AG04450 (cell line): ENCODE measurements at places on chromosomes 1 and 21.

DNA sequence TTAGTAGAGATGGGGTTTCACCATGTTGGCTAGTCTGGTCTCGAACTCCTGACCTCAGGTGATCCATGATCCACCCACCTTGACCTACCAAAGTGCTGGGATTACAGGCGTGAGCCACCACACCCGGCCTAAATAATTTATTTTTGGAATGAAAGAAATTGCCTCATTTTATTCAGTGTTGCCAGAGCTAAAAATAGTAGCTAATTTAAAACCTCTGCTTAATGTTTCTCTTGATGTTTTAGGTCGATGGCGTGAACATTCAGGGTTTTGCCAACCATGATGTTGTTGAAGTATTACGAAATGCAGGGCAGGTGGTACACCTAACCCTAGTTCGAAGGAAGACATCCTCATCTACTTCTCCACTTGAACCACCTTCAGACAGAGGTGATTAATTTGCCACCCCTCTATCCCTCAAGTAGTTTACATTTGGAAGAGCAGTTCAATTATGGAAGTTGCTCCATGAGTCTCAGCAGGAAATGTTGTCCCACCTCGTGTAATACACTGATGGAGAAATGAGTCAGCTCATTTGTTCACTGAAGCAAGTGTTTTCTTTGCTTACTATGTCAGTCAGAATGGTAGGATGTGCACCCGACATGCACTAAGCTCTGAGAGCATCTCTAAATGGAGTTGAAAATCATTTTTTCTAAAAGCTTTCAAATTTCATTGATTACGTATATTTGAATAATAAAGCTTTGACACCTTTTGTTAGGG is 54.9 kb downstream of the PATJ start:
- DNase-seq = no peak

DNA sequence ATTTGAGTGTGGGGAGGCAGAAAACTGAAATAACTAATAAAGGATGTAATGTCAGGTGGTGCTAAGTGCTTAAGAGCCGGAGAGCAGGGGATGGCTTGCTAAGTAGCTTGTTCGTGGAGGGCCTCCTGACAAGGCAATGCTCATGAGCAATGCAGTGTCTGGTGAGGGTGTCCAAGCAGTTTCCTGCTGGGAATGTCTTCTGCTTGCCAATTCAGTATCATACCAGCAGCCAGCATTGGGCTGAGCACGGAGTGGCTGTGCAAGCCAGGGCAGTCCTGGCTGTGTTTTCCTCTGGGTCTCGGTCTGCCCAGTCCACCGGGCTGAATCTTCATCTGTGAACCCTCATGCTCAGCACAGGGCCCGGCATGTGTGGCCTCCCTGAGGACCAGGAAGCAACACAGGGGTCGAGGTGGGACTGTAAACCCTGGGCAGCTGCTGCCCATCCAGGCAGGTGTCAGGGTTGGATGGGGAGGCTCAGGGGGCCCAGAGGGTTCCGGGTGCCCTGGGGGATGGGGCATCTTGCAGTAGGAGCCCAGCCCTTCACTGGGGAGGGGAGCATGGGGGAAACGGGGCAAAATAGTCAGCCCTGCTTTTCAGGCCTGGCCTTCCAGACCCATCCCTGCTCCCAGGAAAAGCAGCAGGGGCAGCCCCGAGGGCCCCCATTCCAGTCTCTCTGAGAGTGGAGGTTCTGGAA is 27.5 kb downstream of the EDN2 start:
- DNase-seq = no peak

- DNase-seq = no peak
Observed at GRCh38 chr1:17392199-17392740, 20.3 kb downstream of the PADI6 start.

DNA sequence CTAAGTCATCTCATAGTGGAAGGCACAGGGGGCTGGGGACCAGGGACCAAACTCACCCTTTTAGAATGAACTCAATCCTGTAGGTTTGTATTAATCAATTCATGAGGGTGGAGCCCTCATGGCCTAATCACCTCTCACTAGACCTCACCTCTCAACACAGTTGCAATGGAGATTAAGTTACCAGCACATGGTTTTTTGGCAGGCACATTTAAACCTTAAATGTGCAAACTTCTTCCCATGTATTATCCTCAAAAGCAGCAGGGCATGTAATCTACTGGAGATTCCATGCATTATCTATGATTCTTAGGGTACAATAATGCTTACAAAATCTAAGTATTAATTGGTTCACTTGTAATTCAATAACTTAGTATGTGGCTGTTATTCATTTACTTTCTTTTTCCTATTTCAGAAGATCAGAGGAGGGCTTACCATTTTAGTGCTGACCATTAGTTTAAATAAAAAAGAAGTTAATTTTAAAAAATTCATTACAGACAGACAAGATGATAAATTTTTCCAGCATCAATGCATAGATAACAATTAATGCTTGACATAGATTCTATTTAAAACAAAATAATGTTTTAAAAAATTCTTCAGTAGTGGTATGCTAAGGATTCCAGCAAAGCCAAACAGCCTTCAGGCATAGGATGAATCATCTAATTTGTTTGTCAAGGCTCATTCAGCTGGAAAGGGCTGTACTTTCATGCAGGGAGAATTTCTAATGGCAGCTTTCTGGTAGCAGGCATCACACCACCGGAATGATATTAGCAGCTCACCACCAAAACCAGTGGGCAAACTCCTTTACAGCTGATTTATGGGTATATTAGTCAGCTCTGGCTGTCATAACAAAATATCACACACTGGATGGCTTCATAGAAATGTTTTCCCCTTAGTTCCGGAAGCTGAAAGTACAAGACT is 124.6 kb upstream of the ZNF648 start:
- no peak for DNase-seq

- no peak for DNase-seq
Observed at GRCh38 chr1:85582687-85583591, 2.4 kb downstream of the CCN1 start.

DNA sequence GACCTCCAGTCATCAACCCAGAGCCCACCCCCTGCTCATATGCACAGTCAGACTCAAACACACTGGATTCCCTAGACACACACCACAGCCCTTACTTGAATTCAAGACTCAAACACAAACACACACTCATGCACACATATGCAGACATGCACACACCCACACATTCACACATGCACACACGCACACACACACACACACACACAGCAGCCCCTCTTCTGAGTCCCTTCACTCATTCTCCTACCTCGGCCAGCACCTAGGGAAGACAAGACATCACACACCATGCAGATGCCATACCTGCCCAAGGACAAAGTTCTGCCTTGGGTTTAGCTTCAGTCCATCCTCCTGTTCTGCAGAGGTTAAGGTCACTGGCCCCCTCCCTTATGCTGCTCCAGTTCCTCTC is 1.6 kb upstream of the HCRTR1 start:
- DNase-seq = no peak

GRCh38 chr1:159339536-159339935 is 37.4 kb downstream of the FCER1A start:
- DNase-seq = no peak

DNA sequence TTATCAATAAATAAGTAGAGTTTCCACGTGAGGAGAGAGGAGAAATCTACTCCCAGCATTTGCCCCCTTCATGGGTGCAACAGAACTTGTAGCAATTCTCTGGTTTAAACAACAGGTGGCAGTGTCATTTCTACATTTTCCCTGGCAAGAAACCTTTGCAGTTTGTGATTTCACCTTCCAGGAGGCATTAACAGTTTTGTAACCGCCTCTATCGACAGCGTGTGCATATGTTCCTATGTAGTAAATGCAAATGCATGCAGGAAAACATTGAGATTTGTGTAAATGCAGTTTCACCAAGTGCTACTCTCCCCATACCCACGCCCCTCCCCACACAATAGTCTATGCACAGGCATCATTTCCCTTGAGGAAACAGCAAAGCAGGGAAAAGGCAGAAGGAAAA is 494.7 kb downstream of the SMYD3 start:
- DNase-seq = no peak

DNA sequence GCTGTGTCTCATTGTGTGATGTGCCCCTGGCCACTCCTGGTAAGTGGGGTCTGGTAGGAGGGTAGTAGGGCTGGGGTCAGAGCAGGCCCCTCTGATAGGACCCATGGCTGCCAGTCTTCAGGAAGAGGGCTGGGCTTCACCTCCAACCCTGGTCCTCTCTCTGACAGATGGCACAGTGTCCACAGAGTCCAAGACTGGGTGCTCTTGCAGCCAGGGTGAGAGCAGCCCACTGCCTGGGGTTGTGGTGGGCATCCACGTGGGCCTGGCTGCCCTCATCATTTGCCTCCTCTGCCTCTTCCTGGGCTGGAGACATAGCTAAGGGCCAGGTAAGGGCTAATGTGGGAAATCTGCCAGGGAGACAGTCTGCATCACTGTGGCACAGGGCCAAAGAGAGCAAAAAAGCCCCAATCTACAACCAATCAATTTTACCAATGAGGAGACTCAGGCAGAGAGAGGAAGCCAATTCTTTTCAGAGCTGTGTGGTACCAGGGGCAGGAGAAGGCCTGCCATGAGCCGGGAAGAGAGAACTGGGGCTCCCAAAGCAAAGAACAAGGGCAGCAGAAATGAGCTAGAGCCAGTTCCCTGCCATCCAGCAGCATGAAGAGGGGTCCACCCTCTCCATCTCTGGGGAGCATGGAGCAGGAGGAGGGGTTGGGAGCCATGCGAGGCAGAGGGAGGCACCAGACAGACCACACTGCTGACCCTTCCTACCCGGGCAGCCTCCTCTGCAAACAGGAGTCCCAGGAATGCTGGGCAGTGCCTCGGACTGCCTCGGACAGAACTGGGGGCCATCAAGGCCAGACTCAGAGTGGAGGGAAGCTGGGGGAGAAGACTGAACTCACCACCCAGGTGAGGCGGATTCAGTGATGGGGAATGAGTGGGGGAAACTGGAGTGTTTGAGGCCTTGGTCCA is 26.8 kb downstream of the SLC27A3 start:
- no peak for DNase-seq

DNA sequence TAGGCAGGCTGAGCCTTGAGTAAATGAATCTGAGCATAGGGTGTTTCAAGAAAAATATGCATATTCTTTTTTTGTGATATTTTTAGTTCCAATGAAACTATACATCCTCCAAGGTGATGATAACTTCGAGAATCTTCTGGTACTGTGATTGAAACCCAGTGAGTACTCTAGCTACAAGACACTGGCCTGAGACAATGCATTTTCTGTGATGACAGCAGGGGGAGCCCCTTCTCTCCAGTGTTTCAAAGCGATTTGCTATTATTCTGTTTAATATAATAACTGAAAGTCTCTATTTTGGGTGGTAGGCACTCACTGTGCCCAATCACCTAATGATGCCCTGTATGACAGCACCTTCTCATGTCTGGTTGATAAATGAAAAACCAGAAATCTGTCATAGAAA is 12.1 kb downstream of the IRF2BP2 start:
- no peak for DNase-seq

DNA sequence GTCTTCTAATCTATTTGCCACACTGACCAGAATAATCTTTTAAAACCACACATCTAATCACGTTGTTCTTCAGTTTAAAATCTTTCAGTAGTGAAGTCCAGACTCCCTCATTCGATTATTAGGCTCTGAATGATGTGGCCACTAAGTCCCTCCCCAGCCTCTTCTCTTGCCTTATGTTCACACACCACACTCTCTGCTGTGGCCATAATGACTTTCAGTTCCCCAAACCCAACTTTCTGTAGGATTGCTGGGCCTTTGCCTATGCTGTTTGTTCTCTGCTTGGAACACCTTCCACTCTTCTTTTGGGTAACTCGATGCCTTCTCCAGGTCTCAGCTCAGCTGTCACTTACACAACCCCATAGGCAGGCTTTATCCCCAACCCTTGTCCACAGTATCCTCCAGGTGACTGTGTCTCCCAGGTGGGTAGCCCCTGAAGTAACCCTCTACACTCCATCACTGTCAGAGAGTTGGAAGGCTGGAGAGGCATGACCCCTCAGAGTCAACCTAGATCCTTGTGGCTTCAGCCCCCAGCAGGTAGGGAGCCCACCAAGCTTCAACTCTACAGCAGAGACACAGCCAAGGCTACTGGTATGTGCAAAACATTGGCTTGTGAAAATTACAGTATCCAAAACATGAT is 8.4 kb upstream of the SLC37A1 start:
- DNase-seq = no peak

DNA sequence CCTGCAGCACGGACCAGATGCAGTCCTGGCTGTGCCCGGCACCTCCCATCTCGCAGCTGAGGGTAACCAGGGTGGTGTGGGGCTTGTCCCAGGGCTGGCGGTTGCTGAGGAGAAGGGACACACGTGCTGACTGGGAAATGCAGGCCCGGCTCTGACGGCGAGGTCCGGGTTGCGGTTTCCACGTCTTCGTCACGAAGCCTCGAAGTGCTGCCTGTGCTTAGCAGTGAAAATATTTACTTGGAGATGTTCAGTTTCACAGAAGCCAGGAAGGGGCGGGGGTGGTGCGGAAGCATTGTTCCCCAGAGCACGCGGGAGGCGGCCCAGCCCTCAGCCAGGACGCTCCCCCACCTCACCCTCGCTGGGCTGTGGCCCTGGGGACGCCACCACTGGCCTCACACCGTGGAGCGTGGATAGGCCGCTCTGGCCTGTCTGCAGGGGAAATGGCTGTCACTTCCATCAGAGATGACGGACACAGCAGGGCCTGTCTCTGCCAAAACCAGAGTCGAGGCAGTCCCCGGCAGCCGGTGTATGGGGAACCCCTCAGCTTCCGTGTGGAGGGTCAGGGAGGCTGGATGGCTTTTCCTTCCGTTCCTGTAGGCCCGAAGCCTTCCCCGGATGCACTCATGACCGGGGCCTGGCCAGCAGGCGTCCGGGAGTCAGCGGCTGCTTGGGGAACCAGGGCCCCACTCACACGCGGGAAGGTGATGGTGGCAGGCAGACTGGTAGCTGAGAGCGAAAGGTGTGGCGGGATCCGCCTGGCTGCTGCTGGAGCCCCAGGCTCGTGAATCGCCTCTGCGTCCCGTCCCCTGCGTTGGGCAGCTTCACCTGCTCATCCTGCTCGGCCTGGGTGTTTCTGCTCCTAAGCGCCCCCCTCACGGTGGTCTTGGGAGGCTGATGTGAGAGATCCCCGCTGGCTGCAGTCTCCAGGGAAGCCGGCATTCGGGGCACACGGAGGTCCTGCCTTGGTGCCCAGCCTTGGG is 14.7 kb upstream of the POFUT2 start:
- DNase-seq = no peak

DNA sequence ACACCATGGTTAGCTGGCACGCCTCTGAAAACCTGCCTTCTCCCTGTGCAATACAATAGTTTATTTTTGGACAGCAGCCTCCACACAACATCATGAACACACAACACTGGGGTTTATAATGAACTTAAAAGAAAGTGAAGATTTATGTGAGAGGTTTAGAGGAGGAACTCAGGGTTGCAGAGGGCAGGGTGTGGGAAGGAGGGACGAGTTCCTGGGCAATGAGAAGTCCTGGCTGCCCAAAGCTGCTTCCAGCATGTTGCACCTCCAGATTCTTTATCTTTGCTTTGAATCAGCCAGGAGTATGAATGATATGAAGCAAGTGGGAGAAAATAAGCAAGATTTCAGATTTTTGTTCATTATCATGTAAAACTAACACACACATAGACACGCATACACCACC is 11.3 kb upstream of the LRRC8D start:
- DNase-seq = no peak

DNA sequence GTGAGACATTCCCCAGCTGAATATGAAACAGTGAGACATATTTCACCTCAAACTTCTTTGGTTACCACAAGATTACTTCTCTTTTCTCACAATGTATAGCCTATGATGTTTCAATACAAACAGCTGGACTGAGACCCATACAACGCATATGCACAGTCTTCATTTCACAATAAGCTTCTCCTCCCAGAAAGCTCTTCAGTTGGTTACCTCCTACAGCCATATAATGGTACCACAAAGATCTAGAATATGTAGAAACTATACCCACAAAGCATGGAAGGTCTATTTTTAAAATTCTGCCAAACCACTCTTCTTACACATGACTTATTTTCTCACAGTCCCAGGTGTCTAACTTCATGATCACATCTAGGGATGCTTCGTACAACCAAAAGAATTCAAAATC is 70.8 kb downstream of the JAK1 start:
- no peak for DNase-seq
